Gastroesophageal sphincter (tissue), 4 donors: ENCODE measurements at places on chromosomes 3 and 15.

GRCh38 chr15:65730549-65731172 is 61.4 kb downstream of the DENND4A start:
- H3K4me1 ChIP-seq: no peaks in the 10 kb centered on the region
- H3K4me3 ChIP-seq: no peak overlapping the region
- peaks cover 63% of the 10 kb centered on the region for H3K36me3 ChIP-seq
- no peak overlapping the region for H3K27ac ChIP-seq
- H3K27me3 ChIP-seq: no peaks in the 10 kb centered on the region

DNA sequence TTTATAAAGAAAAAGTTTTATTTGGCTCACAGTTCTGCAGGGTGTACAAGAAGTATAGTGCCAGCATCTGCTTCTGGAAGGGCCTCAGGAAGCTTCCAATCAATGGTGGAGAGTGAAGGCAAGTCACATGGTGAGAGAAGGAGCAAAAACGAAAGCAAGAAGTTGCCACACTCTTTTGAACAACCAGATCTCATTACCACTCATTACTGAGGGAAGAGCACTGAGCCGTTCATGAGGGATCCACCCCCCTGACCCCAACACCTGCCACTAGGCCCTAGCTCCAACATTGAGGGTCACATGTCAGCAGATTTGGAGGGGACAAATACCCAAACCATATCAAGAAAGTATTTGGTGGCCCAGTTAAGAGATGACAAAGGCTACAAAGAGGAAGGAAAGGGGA is 239.3 kb upstream of the UBE2E1 start:
- no peak for ATAC-seq
- H3K36me3 ChIP-seq: no peaks in the 10 kb centered on the region
- no peak overlapping the region for H3K4me3 ChIP-seq
- H3K27ac ChIP-seq: no peak overlapping the region
- H3K27me3 ChIP-seq: no peaks in the 10 kb centered on the region

GRCh38 chr15:82699726-82700125 is 9.9 kb downstream of the AP3B2 start:
- no peaks in the 10 kb centered on the region for H3K36me3 ChIP-seq
- H3K27ac ChIP-seq: no peak overlapping the region
- no peak for ATAC-seq
- no peaks in the 10 kb centered on the region for H3K27me3 ChIP-seq
- no peak overlapping the region for H3K4me3 ChIP-seq

- H3K27me3 ChIP-seq: peaks cover 29% of the 10 kb centered on the region
- H3K36me3 ChIP-seq: no peaks in the 10 kb centered on the region
- H3K4me3 ChIP-seq: no peak overlapping the region
Observed at GRCh38 chr15:20357481-20358065, 184.0 kb downstream of the GOLGA6L6 start.

GRCh38 chr15:100167884-100168375 is 173.8 kb downstream of the ADAMTS17 start:
- H3K4me1 ChIP-seq: no peaks in the 10 kb centered on the region
- peak overlapping the region; percentile 88 for H3K27ac ChIP-seq
- H3K27me3 ChIP-seq: no peaks in the 10 kb centered on the region
- H3K36me3 ChIP-seq: no peaks in the 10 kb centered on the region
- H3K4me3 ChIP-seq: no peak overlapping the region
